Activated T-helper 1 cell treated with anti-CD3 and anti-CD28 coated beads, Interleukin-2, amount 50 U/mL, for 16 hours (primary cell): ENCODE measurements at places on chromosomes 7 and 10.

DNA sequence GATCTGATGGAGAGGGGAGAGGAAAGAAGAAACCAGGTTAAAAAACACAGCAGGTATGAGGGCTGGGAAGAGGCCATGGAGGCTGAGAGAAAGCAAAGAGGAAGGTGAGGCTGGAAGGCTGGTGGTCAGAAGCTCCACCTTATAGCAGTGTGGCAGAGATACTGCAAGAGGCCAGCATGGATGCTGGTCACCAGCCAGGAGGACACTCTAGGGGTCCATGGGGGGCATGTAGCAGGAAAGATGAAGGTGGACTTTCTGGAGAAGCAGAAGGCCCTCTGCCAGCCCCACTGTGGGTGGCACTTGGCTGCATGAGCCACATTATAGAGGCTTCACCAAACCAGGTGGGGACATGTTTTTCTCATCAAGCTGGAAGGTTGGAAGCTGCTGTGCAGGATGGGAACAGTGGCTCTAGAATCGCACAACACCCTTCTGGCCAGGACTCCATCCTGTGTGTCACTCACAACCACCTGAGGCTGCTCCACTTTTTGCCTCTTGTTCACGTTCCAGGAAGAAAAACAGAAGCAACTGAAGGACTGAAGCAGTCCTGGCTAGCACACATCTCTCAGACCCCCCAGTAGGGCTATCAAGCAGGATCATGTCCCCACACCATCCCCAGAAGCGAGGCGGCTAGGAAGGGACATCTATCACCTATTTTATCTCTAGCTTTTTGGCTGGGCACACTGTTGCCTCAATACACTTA is 587.5 kb upstream of the MGMT start:
- no peak for DNase-seq

- DNase-seq: no peak
Measured at GRCh38 chr10:7971949-7972348, 82.5 kb upstream of the GATA3 start.

DNA sequence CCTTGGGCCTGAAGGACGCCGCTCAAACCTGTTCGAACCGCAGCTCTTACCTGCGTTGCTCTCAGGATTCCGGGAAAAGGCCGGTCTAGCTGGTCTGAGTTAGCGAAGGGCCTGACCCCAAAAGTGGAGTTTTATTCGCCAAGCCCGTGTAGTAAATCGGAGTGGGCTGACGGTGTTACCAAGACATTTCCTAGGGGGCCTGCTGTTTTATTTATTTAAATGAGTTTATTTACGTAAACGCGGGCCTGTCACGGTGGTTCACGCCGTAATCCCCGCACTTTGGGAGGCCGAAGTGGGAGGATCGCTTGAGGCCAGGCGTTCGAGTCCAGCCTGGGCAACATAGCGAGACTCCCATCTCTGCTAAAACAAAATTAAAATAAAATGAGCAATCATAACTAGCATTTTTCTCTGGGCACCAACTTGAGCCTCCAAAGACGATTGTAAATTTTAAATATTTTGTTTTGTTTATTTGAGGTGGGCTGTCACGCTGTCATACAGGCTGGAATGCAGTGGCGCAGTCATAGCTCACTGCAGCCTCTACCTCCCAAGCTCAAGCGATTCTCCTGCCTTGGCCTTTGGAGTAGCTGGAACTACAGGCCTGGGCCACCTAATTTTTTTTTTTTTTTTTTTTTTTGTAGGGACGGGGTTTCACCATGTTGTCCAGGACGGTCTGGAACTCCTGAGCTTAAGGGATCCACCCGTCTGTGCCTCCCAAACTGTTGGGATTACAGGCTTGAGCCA is 903 bp downstream of the ZNF655 start:
- DNase-seq: no peak

DNA sequence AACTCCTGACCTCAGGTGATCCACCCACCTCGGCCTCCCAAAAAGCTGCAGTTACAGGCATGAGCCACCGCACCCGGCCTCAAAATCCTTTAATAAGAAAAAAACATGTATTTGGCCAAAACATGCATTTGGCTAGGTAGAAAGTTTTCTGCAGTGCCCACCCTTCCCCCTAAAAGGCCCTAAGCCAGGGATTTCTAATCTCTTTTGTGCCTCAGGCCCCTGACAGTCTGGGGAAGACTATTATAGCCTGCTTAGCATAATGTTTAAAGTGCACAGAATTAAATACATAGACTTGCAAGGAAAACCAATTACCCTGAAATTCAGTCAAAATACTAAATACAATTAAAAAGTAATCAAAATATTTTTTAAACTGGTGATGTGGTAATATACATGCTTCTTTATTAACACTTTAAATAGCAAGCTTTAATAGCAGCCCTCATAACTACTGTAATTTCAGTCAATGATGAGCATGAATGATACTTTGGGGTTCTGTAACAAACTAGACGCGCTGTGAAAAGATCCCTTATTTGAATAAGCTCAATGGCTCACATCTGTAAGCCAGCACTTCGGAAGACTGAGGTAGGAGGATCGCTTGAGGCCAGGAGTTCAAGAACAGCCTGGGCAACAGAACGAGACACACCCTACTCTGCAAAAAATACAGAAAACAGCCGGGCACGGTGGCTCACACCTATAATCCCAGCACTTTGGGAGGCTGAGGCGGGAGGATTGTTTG is 29.9 kb downstream of the SPDYE6 start:
- no peak for DNase-seq

DNA sequence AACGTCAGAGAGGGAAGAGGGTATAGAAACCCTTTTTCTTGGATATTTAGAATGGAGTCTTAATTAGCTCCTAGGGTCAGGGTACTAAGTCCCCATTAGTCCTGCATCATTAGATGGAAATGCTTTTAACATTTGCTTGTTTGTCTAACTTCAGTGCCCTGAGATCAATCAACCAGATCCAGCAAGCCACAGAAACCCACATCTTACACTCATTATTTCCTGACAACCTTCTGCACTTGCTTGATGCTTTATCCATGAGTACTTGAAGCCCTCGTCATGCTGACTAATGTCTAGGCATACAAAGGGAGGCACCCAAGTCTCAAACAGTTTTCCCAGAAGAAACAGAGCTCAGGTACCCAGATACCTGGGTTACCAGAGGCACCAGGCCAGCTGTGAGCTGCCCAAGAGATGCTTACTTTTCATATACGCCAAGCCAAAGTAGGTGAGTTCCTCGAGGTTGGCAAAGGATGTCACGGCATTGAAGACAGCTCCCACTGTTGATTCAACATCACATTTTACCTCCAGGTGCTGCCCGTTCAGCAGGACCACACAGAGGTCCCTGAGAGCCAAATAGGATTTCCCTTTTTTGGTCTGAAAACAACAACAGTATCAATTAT is 42.7 kb downstream of the FRMPD2 start:
- DNase-seq: no peak
